ENCODE measurements at places on chromosomes 6 and 20.

DNA sequence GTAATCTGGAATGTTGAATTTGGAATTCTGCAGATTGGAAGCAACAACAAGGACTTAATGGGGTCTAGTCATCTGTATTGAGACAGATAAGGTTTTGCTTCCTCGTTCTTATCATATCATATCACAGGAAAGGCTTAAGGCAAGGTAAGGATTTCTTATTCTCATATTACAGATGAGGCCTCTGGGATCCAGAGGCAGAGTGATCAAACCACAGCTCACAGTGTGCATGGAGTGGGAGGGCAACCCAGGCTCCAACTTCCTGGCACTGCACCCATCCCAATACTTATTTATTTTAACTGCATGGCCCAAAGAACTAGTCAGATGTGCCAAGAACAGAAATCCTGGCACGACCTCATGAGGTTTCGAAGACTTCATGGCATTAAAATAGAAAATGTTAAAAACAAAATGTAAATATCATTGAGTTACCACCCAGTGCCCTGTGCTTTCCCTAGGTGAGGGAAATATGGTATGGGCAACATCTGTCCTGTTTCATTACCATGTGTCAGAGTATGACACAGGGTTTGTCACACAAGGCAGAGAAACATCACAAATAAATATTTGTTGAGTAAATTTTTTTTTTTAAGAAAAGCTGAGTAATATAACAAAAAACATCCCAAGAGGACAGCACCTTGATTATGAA lies 191.9 kb downstream of the ISM1 start:
- no peak for DNase-seq

DNA sequence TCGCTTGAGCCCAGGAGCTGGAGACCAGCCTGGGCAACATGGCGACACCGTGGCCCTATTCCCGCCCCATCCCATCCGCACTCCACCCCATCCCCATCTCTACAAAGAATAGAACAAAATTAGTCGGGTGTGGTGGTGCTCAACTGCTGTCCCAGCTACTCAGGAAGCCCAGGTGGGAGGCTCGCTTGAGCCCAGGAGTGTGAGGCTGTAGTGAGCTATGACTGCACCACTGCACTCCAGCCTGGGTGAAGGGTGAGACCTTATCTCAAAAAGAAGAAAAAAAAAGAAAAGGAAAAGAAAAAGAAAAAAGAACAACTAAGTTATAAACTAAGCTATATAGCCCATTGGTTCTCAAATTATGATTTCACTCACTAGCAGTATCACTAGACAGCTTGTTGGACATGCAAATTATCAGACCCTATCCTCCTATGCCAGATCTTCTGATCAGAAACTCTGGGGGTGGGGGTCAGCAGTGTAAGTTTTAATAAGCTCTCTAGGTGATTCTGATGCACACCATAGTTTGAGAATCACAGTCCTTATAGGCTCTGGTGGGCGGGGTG lies 491 bp upstream of the ITCH start:
- no peak for DNase-seq

DNA sequence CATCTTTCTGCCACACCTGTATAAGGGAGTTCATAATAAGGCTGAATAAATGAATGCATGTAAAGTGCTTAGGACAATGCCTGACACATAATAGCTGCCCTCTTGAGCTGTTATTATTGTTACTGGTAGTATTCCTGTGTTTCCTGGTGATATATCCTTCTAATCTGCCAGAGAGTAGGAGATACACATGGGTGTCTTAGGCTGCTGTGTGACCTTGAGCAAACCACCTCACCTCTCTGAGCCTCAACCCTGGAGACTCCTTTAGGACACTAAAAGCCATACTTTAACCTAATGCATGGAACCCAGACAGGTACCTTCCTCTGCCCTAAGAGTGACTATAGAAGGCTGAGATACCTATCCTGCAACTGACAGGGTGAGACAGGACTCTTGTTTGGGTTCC lies 7.6 kb downstream of the SCRT2 start:
- DNase-seq = no peak

DNA sequence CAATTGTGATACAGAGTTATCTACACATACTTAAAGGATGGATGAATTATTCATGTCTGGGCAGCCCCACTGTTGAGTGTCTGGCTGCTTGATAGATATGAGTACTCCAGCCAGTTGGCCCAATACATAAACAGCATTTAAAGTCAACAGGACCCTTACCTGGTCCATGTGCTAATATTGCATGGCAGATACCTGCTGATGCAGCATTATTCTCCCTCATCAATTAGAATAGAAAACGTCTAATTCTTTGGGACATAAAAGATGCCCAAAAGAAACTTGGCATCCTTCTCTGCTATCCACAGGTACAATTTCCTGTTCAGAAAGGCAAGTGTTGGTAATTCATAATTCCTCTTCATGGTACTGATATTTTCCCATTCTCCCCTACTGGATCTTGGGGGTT lies 550.8 kb downstream of the TFAP2B start:
- no peak for DNase-seq

DNA sequence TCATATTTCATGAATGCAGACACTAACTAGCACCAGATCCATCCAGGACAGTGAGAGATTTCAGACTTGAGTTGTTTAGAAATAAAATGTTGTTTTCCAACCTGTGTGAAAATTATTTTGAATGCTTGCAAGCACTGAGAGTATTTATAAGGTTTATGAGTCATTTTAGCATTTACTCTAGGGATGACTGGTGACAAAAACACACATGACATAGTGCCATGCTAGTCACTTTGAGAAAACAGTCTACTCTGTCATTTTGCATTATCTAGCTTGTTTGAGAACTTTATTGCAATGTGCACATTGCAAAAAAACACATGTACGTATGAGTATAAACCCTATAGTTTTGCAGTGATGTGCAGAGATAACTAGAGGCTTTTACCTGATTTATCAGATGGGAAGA lies 456.6 kb downstream of the LMBRD1 start:
- DNase-seq = no peak

Measured in gastrocnemius medialis (tissue), 4 donors.